CD4-positive, alpha-beta T cell treated with Interleukin-4 for 4 hours (primary cell): ENCODE measurements at places on chromosomes 12 and 14.

- no peak for DNase-seq
Observed at GRCh38 chr12:55816881-55817344, 611 bp downstream of the SARNP start.

DNA sequence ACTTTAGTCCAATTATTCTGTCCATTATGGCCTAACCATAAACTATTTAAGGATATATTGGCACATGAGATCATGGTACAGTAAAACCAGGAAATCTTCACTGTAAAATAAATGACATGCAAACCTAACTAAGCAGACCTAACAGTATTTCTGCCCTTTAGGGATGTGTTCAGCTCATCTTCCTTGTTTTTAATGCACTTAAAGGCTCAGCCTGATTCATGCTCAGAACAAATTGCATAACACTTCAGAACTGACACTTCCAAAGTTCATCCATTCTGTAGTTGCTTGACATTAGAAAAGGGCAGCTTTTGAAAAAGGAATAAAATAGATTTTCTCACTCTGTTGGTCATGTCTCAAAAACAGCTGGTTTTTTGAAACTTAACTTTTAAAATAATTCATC lies 708.5 kb downstream of the C12orf50 start:
- DNase-seq = no peak

DNA sequence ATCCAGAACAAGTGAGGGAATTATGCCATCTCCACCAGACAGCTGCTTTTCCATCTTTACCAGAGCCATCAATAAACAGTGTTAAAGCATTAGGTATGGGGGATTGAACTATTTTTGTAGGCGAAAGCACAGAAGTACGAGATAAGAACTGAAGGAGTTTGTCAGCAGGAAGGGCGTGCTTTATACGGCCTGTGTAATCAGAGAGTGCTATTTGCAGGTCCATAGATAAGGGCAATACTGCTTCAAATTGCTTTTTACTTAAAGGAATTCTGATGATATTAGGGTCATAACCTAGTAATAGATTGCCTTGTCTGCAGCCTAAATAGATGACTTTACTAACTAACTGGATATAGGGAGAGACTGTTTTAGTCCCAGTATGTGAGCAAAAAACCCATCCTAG lies 20.3 kb upstream of the CLEC4E start:
- no peak for DNase-seq

GRCh38 chr12:119343130-119343529 lies 8.6 kb downstream of the CCDC60 start:
- DNase-seq = no peak

DNA sequence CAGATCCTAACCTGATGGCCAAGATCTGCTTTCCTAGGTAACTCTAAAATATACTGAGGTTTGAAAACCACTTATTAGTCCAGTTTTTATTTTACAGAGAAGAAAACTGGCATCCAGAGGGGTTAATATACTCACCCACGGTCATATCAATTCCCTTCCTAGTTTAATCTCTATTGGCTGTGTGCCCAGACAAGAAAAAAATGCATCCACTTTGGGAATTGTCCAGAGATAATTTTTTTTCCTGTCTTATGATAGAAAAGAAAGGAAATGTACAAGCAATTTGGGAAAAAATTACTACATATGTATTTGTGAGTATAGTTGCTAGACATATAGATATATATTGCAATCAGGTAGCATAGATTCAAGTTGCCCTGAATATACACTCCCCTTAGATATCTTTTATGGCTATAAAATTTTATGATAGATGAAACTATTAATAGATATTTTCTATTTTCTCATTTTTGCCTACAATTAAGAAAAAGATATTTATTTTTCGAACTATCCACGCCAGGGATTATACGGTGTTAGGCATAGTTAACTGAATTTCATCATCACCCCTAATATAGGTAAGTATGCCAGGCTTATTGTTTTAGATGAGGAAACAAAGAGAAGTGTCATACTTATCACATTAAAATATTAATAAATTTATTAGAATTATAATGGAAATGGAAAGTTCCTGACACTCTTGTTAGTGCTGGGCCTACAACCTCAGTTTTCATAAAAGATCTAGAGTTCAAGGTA lies 100.5 kb upstream of the SLC38A2 start:
- no peak for DNase-seq

- DNase-seq = no peak
Observed at GRCh38 chr12:130141105-130141504, 21.2 kb upstream of the FZD10 start.

DNA sequence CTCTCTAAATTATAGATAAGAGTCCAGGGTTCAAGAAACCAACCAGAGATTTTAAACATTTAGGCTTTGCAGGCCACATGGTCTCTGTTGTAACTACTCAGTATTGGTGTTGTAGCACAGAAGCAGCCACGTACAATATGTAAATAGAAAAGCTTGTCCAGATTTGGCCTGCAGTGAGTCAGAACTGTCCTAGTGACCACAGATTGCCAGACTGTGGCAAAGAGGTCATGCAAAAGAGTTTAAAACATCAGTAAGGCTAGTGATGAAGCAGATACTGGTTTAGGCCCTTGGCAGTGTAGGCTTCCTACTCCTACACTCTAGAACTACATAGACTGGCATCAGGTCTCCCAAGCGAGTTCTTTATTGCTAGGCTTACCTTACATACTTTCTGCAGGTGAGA lies 117.6 kb upstream of the GARIN6 start:
- no peak for DNase-seq

GRCh38 chr12:120774169-120774916 lies 48.7 kb downstream of the ACADS start:
- no peak for DNase-seq

DNA sequence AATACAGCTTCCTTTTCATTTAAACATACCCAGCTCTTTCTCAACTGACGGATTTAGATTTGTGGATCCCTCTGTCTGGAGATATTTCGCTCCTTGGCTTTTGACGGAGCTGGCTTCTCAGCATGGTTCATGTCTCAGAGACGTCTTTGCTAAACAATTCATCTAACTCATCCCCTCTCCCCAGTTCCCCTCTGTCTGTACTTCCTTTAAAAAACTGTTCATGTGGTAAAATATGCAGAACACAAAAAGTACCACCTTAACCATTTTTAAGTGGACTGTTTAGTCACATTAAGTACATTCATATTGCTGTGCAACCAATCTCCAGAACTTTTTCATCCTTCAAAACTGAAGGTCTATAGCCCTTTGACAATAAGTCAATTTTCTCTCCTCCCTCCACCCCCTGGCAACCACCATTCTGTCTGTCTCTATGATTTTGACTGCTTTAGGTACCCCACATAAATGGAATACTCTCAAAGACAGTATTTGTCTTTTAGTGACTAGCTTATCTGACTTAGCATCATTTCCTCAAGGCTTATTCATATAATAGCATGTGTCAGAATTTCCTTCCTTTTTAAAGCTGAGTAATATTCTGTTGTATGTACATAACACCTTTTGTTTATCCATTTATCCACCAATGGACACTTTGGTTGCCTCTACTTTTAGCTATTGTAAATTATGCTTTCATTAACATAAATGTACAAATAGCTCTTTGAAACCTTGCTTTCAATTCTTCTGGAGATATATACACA lies 399.8 kb upstream of the SOX5 start:
- DNase-seq = no peak

GRCh38 chr12:27616356-27617142 lies 79.7 kb upstream of the REP15 start:
- DNase-seq = no peak

GRCh38 chr14:40656311-40656710 lies 950.4 kb upstream of the LRFN5 start:
- DNase-seq = no peak

DNA sequence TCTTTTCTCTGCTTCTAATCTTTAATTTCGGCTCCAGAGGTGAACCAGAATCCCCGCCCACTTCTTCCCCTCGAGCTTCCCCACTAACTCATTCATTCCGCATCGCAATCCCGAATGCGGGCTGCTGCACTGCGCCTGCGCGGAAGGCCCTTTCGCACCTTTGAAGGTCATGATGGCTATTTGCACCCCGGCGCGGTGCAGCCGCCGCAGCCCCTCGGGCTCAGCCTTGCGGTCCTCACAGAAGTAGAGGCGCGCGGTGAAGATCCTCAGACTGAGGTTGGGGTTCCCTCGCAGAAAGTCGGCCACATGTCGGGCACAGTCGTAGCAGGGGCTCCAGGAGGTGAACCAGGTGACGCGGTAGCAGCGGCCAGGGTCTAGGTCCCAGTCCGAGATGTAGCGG lies 7.6 kb downstream of the AICDA start:
- no peak for DNase-seq

- DNase-seq = no peak
Observed at GRCh38 chr12:53950437-53950773, 4.3 kb upstream of the HOXC12 start.

GRCh38 chr14:73047808-73048207 lies 10.5 kb upstream of the RBM25 start:
- DNase-seq = no peak

- no peak for DNase-seq
Observed at GRCh38 chr14:96138241-96138640, 66.4 kb upstream of the BDKRB2 start.

DNA sequence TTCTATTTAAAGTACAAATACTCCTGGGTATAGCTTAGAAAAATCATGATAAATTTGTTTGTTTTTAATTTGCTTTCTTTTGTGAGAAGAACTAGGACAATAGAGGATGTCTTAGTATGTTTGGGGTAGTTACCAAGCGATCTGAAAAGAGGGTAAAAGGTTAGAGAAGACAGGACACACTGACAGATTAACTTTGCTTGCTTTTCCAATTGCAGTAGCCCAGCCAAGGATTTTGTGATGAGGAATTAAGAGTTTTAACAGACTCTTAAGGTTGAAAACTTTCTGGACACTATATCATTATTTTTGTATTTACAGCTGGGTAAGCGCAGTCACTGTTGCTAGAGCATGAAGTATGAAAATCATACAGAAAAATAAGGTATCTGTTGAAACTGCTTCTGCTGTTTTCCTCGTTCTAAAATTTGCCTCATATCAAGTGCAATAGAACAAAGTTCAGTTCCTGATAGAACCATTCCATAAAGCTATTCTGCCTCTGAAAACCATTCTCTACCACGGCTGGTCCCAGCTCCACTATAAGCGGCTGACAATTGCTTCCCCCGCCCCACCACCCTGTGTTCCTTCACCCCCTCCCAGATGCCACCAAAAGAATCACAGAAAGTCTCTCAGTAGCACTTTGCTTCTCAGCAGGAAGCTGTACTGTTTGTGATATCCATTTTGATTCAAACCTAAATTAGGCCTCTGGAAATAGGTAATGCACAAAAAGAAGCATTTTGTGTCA lies 413.4 kb downstream of the BCAT1 start:
- DNase-seq = no peak

DNA sequence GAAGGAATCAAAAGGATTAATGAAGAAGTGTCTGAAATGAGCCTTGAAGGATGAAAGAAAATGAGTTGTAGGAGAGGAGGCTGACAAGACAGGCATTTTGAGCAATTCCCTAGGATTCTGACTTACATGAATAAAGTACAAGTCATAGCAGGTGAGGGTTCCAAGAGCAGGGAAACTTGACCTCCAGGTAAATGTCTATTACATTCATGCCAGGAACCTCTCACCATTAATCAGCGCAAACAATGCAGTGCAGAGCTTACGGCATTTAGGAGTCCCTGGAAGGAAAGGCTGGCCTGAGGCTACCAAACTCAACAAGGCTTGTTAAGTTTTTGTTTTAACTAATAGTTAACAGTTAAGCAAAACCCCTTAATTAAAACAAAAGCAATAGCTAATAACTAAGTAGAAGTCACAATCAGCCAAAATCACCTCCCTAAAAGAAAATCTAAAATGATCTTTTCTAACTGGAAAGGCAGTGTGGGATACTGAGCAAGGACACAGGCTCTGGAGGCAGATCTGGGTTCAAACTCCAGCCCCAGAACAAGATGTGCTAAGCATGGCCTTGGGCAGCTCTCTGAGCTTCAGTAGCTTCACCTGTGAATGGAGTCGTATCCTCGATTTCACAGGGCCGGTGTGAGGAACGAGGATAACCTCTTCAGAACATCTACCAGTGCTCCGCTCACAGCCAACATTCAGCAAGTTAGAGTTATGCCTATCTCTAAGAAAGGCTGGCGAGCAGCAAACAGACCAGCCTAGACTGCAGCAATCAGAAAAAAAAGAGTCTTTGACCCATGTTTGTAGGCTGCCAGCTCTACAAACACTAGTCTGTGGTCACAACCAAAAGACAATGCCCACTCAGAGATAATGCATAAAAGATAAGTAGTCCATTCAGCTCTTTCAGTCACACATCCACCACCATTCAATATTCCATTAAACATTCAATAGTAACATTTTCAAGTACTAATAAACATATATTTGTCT lies 16.9 kb downstream of the PPTC7 start:
- no peak for DNase-seq

- no peak for DNase-seq
Observed at GRCh38 chr12:2125651-2126522, 73.1 kb downstream of the CACNA1C start.

DNA sequence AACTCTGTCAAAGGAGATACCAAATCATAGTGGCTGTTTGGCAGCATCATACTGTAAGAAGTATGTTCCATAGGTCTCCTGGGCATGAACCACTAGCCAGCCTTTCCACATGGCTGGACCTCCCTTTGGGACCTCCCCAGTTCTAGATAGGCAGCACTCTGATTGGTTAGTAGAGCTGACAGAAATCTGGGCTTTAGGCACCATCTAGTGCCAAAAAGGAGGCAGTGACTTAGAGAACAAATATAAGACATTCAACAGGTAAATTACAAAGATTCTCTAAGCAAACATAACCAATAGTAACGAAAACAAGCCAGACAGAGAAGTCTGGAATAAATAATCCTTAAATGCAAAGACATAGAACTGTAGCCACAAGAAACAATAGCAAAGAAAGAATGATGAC lies 148.0 kb upstream of the PDE3A start:
- DNase-seq = no peak

DNA sequence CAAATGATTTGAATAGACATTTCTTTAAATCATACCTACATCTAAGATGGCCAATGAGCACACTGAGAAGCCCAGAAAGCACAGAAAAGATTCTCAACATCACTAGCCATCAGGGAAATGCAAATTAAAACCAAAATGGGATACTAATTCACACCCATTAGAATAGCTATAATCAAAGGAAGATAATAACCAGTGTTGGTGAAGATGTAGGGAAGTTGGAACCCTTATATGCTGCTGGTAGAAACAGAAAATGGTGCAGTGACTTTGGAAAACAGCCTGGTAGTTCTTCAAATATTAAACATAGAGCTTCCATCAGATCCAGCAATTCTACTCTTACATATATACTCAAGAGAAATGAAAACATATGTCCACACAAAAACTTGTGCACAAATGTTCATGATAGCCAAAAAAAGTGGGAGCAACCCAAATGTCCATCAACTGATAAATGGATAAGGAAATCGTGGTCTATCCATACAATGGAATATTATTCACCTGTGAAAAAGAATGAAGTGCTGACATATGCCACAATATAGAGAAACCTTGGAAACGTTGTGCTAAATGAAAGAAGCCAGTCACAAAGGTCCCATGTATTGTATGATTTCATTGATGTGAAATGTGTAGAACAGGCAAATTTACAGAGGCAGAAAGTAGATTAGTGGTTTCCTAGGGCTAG lies 24.4 kb downstream of the SYNE3 start:
- DNase-seq = no peak

- DNase-seq = no peak
Observed at GRCh38 chr12:95838125-95838524, 20.6 kb upstream of the SNRPF start.
